ENCODE measurements at places on chromosomes 16 and 17.

DNA sequence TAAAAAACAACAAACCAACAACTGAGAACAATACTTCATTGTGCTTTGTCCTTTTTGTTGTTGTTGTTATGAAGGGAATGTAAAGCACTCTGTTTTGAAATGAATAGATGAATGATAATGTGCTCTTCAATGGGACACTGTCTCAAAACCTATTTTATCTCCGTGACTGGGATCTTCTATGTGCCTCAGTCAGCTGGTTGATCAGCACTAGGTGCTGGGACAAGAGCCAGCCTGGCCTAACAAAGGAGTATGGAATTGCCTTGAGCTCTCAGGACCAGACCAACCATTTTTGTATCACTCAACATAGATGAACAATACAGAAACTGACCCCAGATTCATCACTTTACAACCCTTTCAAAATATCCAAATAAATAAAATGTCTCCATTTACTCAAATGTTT is 440.2 kb downstream of the KCNJ2 start:
- no peaks in the 10 kb centered on the region for H3K4me1 ChIP-seq
- H3K36me3 ChIP-seq: no peaks in the 10 kb centered on the region
- H3K27me3 ChIP-seq: no peaks in the 10 kb centered on the region
- no peak for DNase-seq
- no peak overlapping the region for H3K4me3 ChIP-seq

DNA sequence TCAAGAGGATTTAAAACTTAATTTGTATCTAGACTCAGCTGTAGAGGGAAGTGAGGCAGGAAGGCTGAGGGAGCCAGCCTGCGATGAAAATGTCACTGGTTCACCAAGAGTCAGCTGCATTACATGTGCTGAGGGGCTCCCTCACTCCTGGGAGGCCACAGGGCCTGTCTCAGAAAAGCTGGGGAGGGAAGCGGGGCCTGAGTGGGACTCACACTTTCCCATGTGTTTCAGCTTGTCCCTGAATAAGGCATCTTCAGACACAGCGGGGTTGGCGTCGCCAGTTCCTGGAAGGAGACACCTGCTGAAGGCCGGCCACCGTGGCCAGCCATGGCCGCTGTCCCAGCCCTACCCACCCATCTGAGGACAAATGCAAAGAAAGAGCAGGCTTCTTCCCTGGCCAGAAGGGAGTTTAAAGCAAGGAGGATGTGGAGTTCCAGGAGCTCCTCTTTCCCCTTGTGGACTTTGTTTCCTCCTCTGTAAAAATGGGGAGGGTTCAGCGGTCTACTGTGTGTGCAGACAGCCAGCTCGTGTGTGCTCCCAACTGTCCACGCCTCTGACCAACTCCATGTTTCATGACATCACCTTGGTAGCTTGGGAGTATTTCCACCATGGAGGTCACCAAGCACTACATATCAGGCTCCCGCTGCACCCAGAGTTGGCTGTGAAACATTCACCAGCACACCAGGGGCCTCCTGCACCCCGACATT is 19.2 kb upstream of the MRPS23 start:
- H3K27me3 ChIP-seq: no peaks in the 10 kb centered on the region
- peaks cover 44% of the 10 kb centered on the region for H3K4me1 ChIP-seq
- no peak for DNase-seq
- peaks cover 34% of the 10 kb centered on the region for H3K36me3 ChIP-seq

DNA sequence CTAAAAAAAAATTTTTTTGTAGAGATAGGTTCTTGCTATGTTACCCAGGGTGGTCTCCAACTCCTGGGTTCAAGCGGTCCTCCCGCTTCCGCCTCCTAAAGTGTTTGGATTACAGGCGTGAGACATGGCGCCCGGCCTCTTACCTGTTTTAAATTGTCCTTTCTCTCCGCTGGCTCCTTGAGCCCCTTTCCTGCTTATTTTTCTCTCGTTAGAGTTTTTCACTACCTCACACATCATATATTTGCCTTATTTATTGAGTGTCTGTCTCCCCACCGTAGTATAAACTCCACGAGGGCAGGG is 760 bp upstream of the SEC14L5 start:
- H3K36me3 ChIP-seq: no peaks in the 10 kb centered on the region
- peak overlapping the region; percentile 60 for H3K4me3 ChIP-seq
- H3K27me3 ChIP-seq: no peaks in the 10 kb centered on the region
- DNase-seq: no peak
- peak overlapping the region; percentile 56 for H3K27ac ChIP-seq

DNA sequence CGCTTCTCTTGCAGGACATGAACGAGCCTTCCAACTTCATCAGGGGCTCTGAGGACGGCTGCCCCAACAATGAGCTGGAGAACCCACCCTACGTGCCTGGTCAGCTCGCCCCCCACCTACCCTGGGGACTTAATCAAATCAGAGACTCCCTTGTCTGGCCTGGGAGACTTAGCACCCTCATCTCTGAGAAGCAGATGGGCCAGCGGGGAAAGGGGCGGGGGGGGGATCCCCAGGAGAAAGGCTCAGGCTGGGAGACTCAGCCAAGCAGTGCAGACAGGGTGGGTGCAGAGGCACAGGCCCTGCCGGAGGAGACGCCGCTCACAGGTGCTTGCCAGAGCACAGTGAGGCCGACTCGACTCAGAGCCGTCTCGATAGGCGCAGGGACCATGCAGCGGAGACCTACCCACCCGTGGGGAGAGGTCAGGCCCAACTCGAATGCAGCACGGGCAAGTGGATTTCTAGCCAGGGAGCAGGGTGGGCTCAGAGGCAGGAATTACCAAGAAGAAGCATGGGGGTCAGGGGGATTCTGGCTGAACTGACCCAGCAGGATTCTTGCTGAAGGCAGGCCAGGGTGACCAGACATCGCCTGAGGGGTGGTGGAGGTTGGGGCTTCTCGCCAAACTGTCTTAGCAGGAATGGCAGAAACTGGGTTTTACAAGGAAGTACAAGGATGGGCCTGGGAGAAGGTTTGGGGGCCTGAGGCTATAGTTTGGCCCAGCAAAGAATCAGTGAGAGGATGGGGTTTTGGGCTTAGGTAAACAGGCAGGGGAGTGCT is 9.7 kb downstream of the GAA start:
- H3K36me3 ChIP-seq: no peaks in the 10 kb centered on the region
- no peaks in the 10 kb centered on the region for H3K4me1 ChIP-seq
- no peaks in the 10 kb centered on the region for H3K27me3 ChIP-seq
- no peak overlapping the region for H3K4me3 ChIP-seq

DNA sequence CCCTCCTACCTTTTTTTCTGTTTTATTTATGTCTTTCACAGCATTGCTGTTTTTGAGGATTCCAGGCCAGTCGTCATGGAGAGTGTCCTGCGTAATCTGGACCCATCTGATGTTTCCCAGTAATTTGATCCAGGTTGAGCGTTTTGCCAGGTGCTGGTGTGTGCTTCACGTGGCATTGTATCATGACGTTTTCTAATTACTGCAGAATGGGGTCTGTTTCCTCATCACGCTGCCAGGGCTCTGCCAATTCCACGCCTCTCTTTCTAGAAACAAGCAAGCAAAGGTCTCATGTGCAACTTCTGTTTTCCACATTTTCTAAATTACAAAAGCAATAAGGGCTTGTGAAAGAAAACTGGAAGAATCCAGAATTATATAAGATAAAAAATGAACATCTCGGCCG is 28.3 kb upstream of the BHLHA9 start:
- H3K27me3 ChIP-seq: no peaks in the 10 kb centered on the region
- no peak overlapping the region for H3K4me3 ChIP-seq
- no peaks in the 10 kb centered on the region for H3K4me1 ChIP-seq
- H3K36me3 ChIP-seq: no peaks in the 10 kb centered on the region

DNA sequence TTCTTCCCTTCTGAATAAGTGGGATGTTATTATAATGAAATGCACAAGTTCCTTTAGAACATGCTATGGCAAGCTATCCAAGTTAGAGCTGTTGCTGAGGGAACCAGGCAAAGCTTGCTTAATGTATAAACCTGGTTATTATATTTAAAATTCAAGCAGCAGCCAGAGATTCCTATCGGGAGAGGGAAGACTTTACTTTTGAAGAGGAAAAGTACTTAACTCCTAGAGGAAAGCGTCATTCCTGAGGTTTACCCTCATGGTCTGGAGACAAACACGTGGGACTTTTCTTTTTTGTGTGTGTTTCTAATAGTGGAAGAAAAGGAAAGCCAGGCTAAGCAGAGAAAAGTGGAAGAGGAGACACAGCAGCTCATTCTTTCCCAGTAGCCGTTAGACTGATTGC is 39.9 kb upstream of the MYH10 start:
- no peaks in the 10 kb centered on the region for H3K36me3 ChIP-seq
- peak overlapping the region; percentile 41 for H3K4me3 ChIP-seq
- H3K4me1 ChIP-seq: peaks cover 69% of the 10 kb centered on the region
- no peak for DNase-seq
- H3K27me3 ChIP-seq: no peaks in the 10 kb centered on the region
- peak overlapping the region; percentile 84 for H3K27ac ChIP-seq

GRCh38 chr17:56020369-56020768 is 132.9 kb upstream of the ANKFN1 start:
- no peaks in the 10 kb centered on the region for H3K36me3 ChIP-seq
- no peaks in the 10 kb centered on the region for H3K4me1 ChIP-seq
- no peak for DNase-seq
- H3K27ac ChIP-seq: no peak overlapping the region
- H3K4me3 ChIP-seq: no peak overlapping the region

- H3K36me3 ChIP-seq: peaks cover 95% of the 10 kb centered on the region
- DNase-seq: no peak
- H3K27ac ChIP-seq: no peak overlapping the region
- H3K4me3 ChIP-seq: no peak overlapping the region
- H3K27me3 ChIP-seq: no peaks in the 10 kb centered on the region
Measured at GRCh38 chr17:82439829-82440365, 10.7 kb downstream of the CYBC1 start.

DNA sequence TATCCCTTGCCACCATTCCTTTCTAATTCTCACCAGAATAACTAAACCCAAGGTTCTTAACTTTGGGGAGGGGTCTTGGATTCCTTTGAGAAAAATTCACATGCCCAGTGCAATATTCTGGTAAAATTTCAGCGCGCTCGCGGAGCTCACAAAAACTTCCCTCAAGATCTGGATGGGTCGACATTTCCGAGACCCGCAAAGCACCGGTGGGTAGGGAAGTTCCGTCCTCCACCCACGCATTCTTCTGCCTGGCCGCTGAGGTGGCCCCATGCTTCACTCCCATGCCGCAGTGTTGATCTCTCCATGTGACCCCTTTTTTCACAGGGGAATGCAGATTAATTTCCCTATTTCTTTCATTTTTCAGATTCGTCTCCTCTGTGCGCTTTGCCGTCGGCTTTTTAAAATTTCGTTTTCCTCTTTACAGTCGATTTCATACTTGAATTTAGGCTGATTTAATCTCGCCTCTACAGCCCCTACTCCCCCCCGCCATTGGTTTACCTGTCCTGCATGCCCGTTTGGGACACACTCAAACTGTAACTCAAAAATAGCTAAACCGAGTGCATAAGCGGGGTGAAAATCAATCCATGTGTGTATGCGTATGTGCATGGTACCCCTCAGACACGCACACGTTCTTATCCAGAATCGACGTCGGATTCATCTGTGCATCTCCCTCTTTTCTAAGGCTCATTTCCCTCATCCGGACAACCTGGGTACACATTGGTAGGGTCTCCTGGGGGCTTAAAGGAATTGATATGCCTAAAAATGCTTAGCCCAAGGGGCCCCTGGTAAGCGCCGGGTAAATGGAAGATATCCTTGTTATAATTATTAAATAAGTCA is 1.4 kb upstream of the SP6 start:
- peaks cover 19% of the 10 kb centered on the region for H3K4me1 ChIP-seq
- peaks cover 100% of the 10 kb centered on the region for H3K27me3 ChIP-seq
- H3K4me3 ChIP-seq: no peak overlapping the region
- no peak overlapping the region for H3K27ac ChIP-seq

Data from tibial artery (tissue), 4 donors.